ENCODE measurements at places on chromosomes 1 and 21.
A peak's percentile ranks its signal among the peaks of the same experiment; 100 is the strongest.

- no peak for DNase-seq
Observed at GRCh38 chr1:3992103-3992556, 92.1 kb upstream of the C1orf174 start.

DNA sequence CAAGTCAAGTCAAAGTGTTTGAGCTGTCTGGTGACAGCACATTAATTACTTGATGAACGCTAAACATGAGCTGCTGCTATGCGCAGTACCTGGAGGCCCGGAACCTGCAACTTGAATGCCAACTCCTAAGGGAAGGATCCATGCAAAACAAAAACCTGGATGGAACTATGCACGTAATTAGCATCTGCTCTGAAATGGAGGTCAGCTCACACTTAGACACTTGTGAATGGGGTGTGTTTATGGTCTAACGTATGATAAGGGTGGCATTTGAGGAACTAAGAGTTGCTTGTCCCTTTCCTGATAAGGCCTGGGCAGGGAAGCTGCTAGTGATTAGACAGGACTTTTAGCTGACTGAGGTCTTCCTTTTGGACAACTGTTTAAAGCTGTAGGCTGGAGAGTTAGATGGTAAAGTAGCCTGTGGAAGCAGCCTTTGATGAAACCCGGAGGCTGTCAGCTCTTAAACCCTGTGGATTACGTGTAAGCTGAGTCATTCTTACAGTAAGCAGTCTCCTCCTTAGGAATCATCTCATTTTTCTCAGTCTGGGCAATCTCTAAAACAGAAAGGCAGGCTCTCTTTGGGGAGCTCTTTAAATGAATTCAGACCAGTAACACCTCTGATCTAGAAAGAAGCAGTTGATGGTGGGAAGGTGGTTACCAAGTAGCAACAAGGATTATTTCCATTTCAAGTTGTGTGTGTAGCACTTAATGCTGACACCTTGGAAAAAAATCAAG is 6.8 kb downstream of the TENT5C start:
- DNase-seq, result peak; percentile 27

- DNase-seq, result no peak
Observed at GRCh38 chr1:235105051-235106043, 23.3 kb downstream of the TOMM20 start.

- no peak for DNase-seq
Observed at GRCh38 chr1:110706621-110707020, 31.9 kb upstream of the KCNA3 start.

GRCh38 chr1:103525607-103526507 is at the start of gene RNPC3:
RNPC3 (plus strand) TSS chr1:103525699; CDS start chr1:103526071, 372 bp downstream.
- DNase-seq, result peak; percentile 75

All from fibroblast of skin of left biceps (primary cell).